Stimulated activated naive CD4-positive, alpha-beta T cell (primary cell): ENCODE measurements at places on chromosomes 11 and 22.
A peak's percentile ranks its signal among the peaks of the same experiment; 100 is the strongest.

DNA sequence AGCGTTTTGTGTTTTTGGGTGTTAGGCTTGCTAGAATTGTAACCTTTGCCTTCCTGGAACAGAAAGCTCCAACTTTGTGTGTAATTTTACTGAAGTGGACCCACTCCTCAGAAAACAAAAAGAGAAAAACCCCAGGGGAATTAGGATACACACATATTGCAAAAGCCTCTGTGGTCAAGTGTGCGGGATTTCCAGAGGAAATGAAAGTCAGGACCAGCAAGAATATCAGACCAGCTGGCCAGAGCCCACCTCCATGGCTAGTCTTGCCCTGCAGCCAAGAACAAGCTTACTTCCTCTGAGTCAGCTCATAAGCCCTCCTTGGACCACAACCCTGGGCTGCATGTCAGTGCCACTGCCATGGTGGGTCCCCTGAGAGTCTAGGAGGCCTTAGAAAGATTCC lies 37.0 kb upstream of the FTH1 start:
- no peak for DNase-seq

GRCh38 chr11:9789910-9790309 lies 126.0 kb downstream of the SWAP70 start:
- no peak for DNase-seq

- peak; percentile 27 for DNase-seq
Observed at GRCh38 chr22:17281440-17281841, 62.2 kb upstream of the ADA2 start.

- no peak for DNase-seq
Observed at GRCh38 chr11:45395947-45396346, 109.8 kb upstream of the SYT13 start.

DNA sequence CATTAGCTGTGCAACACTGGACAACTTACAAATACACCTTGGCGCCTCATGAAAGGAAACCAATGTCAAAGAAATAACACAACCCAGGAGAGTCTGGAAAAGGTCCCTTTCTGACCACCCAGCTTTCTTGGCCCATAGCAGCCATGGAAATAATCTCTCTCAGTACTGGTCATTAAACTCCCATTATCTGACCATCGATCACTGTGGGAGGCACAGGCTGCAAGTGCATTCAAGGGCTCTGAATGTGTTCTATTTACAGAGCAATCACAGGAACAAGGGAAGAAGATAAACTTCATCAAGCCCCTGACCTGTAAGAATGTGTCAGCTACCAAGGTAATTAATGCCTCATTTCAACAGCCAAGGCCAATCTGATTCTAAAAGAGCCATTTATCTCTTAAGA lies 40.1 kb downstream of the CTSC start:
- DNase-seq = no peak

DNA sequence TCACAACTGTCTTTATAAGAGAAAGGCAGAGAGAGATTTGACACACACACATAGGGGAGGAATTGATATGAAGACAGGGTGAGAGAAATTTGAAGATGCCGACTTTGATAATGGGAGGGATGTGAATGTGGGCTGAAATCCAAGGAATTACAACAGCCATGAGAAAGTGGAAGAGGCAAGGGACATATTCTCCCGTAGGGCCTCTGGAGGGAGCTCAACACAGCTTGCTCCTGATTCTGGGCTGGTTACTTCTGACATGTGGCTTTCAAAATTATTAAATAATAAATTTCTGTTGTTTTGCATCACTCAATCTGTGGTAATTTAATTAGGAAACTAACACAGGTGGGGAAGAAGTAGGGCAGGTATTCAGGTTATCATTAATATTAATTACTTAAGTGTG lies 282.9 kb downstream of the LUZP2 start:
- no peak for DNase-seq

DNA sequence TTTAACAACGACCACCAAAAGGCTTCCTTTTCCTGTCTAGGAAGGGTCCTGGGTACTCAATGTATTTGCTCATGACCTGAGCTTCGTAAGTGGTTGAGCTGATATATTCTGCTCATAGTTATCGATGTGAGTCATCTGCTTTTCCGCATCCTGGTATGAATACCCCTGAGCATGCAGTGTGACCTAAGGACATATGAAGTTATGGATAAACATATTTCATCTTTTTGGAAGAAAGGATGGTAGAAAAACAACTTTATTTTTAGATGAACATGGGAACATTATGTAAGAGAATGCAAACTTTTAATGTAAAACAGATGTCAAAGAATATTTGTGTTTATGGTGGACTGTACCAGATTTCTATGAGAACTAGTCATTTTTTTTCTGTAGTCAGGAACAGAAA lies 28.4 kb downstream of the TRPC6 start:
- no peak for DNase-seq

- no peak for DNase-seq
Observed at GRCh38 chr22:50697667-50698506, 25.3 kb downstream of the SHANK3 start.

DNA sequence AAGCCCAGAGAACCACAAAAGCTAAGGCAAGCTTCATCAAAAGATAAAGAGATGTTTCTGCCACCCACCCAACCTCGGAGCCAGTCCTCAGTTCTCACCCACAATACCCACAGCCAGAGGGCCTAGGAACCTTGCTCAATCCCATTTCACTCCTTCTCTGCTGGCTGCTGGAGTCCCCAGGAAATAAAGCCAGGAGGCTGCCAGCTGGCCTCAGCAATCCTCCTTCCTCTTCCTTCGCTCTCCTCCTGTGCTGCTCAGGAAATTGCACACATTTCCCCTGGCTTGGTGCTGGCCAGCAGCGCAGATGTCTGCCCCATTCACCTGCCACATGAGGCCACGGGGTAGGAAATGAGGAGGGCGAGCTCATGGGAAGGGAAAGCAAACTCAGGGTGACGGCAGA lies 91.8 kb upstream of the LDLRAD3 start:
- no peak for DNase-seq

DNA sequence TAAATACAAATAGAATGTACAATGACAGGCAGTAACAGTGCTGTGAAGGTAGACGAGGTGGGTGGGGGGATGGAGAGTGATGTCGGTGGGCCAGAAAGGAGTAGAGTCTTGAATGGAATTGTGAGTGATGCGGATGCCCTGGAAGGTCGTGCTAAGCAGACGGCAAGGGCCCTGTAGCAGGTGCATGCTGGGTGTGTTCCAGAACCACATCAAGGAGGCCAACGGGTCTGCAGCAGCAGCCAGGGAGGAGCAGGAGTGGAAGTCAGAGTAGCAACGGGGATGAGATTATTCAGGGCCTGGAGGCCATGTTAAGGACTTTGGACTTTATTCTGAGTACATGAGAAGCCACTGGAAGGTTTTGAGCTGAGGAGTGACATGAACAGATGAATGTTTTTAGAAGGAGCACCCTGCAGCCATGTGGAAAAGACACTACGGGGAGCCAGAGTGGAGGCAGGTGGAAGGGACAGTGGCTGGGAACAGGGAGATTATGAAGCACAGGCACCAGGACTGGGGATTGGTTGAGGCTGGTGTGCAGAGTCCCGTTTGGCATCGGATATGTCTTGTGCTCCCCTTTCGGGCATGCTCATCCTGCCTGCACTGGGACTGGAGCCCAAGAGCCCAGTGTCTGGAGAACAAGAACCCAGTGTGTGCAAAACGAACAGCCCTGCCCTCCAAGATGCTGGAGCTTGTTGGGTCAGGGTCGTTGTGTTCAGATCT lies 74.1 kb downstream of the COMMD9 start:
- no peak for DNase-seq
